ENCODE measurements at places on chromosomes 7 and 10. TPM values are rescaled to one million over a fixed set of nuclear protein-coding genes. Genes with fewer than 3 reads are reported as not detected.

DNA sequence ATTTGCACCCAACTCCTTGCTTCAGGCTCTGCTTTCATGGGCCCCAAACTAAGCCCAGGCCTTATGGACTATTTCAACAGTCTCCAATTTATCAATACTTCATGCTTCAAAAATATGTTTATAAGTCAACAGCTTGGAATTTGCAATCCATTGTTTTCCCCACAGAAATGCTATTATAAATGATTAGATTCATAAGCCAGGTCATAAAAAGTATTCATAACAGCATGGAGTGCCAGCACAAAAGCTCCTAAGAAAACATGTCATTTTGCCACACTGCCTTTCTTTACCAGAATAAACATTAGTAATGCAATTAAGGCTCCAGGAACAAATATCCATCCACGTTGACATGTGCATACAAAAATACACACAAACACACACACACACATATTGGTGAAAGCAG is 30.1 kb downstream of the OSBPL3 start:
- DNase-seq = no peak

GRCh38 chr7:128948312-128948973 is 10.7 kb downstream of the IRF5 start:
- DNase-seq = no peak

- no peak for DNase-seq
Observed at GRCh38 chr10:101221549-101221948, 7.7 kb downstream of the LBX1 start.

GRCh38 chr10:49817845-49818244 is 55.7 kb upstream of the OGDHL start:
- no peak for DNase-seq

The TMEM26 gene
- 20.3 TPM for total RNA-seq

- peak; percentile 5 for DNase-seq
Observed at GRCh38 chr7:152564656-152565250, 111.2 kb downstream of the XRCC2 start.

- DNase-seq = no peak
Observed at GRCh38 chr10:26259341-26259740, 42.8 kb downstream of the GAD2 start.

The ATOH7 gene
- total RNA-seq = not detected

The TFR2 gene
- 6.6 TPM for total RNA-seq

GRCh38 chr10:47256751-47257336 is 43.2 kb upstream of the GDF10 start:
- no peak for DNase-seq

GRCh38 chr7:14973712-14974428 is 71.3 kb upstream of the DGKB start:
- no peak for DNase-seq

The LGI1 gene
- not detected for total RNA-seq

The CCL24 gene
- 228 TPM for total RNA-seq

GRCh38 chr7:72430531-72430930 is 18.4 kb upstream of the CALN1 start:
- peak; percentile 45 for DNase-seq

The SPDYE16 gene
- total RNA-seq = 0.64 TPM
